T-helper 2 cell treated with Interferon-gamma antibody and Interleukin-4, amounts not matched to agents 5 μg/mL and 100 μg/mL, for 36 hours (primary cell): ENCODE measurements at places on chromosomes 3 and 15.

- no peaks in the 10 kb centered on the region for H3K36me3 ChIP-seq
- H3K27ac ChIP-seq, result no peak overlapping the region
- no peaks in the 10 kb centered on the region for H3K27me3 ChIP-seq
- no peak overlapping the region for H3K4me3 ChIP-seq
These were observed 725.3 kb downstream of the SI start for GRCh38 chr3:164352991-164353390.

- no peak for DNase-seq
- no peak overlapping the region for H3K4me3 ChIP-seq
- peak overlapping the region; percentile 72 for H3K27ac ChIP-seq
- H3K36me3 ChIP-seq, result peaks cover 42% of the 10 kb centered on the region
- H3K27me3 ChIP-seq, result no peaks in the 10 kb centered on the region
These were observed 47.0 kb downstream of the PSMD6 start for GRCh38 chr3:63976161-63976871.

DNA sequence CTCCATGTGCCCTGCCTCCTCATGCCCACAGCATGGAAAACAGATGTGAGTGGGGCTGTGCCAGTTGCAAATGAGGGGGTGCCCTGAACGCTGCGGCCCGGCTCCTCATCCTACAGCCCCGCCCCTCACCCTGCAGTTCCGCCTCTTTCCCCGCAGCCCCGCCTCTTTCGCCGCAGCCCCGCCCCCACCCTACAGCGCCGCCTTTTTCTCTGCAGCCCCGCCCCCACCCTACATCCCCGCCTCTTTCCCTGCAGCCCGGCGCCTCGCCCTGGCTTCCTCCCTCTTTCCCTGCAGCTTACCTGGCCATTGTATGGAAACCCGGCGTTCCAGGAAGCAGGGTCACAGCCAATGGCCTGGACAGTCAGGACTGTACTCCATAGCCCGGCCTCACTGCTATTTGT is 284.9 kb downstream of the TLE3 start:
- no peak overlapping the region for H3K4me3 ChIP-seq
- no peaks in the 10 kb centered on the region for H3K36me3 ChIP-seq
- peaks cover under 1% of the 10 kb centered on the region for H3K4me1 ChIP-seq
- DNase-seq, result no peak
- no peak overlapping the region for H3K27ac ChIP-seq

- peaks cover 5% of the 10 kb centered on the region for H3K27me3 ChIP-seq
- DNase-seq, result no peak
- no peak overlapping the region for H3K27ac ChIP-seq
- H3K4me3 ChIP-seq, result no peak overlapping the region
These were observed 7.0 kb upstream of the UBE2Q2 start for GRCh38 chr15:75835990-75836958.

- H3K27me3 ChIP-seq, result peaks cover 14% of the 10 kb centered on the region
- no peak for DNase-seq
- no peaks in the 10 kb centered on the region for H3K4me1 ChIP-seq
- no peaks in the 10 kb centered on the region for H3K36me3 ChIP-seq
These were observed 28.0 kb downstream of the SV2B start for GRCh38 chr15:91128016-91128415.

- no peak overlapping the region for H3K27ac ChIP-seq
- DNase-seq, result no peak
- H3K4me1 ChIP-seq, result no peaks in the 10 kb centered on the region
- H3K36me3 ChIP-seq, result no peaks in the 10 kb centered on the region
- H3K27me3 ChIP-seq, result no peaks in the 10 kb centered on the region
These were observed 800.8 kb downstream of the TUSC7 start for GRCh38 chr3:117510396-117510795.

GRCh38 chr15:100049936-100050876 is 291.6 kb downstream of the ADAMTS17 start:
- no peaks in the 10 kb centered on the region for H3K4me1 ChIP-seq
- H3K4me3 ChIP-seq, result no peak overlapping the region
- H3K27me3 ChIP-seq, result no peaks in the 10 kb centered on the region
